Brain pericyte (primary cell): ENCODE measurements at places on chromosomes 12 and 14.

DNA sequence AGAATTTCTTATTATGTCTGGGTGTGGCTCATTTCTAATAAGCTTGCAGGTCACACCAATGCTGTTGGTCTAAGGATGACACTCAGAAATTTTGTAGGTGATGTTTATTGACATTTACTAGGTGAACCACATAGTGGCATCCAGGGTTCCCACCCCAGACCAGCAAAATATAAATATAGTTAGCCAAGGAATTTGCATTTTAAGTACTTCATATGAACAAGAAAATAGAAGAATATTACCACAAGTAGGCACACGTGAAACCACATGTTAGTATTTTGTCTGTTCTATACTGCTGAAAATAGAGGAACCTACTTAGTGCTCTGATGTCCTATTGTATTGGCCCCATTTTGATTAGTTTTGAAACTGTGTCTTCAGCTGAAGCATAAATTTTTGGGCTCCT, 71.1 kb downstream of the USP15 start:
- DNase-seq: no peak

- no peak for DNase-seq
Observed at GRCh38 chr14:76499399-76499798, 123.5 kb downstream of the ESRRB start.

GRCh38 chr14:105885561-105886320, 359.4 kb downstream of the TMEM121 start:
- no peak for DNase-seq

DNA sequence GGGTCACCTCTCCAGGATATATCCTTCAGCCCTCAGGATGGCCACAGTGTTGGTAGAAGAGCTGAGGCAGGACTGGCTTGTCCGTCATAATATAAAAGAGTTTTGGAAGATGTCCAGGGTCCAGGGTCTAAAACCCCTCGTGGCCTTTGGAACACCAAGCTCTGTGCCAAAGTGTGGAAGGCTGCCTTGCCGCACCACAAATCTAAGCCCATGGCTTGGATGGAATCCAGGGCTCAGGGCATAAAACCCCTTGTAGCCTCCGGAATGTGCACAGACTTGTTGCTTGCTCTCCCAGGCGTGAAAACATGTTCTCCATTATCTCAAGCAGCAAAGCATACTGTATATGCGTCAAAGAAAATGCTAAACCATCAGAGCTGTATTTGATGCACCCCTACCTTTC, 46.7 kb downstream of the TNFAIP2 start:
- no peak for DNase-seq

DNA sequence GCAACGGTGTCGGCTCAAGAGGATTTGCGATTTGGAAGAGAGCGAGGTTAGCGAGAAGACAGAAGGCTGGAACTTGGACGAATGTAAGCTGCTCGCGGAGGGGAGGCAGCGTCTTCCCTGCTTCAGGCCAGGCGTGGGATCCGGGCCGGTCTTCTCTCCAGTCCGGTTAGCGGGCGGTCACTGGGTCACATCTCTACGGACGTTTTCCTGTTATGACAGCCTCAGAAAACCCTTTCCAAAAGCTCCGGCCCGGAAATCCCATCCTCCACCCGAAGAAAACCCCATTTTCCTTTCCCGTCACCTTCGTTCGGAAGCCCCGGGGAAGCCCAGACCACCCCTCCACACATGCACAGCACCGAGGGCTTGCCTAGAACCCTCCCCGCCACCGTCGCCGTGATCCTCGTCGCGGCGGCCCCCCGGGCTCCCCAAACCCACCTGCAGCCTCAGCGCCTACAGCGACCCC, 268 bp downstream of the NDUFB1 start:
- no peak for DNase-seq
